Stimulated activated naive CD8-positive, alpha-beta T cell treated with anti-CD3 and anti-CD28 coated beads, Interleukin-15, Interleukin-2, amounts not matched to agents 100 U/mL and 50 U/mL, for 24 hours (primary cell): ENCODE measurements at places on chromosomes 3 and 15.

DNA sequence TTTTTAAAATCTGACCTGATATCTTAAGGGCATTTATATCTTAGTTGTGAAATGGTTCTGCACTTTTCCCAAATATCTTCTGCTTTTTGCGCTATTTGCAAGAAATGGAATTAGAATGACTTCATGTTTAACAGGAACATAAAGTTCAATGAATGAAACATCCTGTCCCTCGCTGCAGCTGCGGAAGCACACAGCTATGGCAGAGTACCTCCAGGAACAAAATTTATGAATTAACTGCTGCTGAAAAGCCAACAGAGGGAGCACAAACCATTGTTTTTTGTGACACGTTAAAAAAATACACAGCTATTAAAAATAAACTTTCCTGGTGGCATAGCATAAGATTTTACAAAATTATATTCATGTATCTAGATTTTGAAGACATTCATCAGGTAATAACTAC lies 404.4 kb upstream of the MDFIC2 start:
- no peak for DNase-seq

- DNase-seq, result peak; percentile 41
Observed at GRCh38 chr3:161274691-161275298, 53.7 kb downstream of the NMD3 start.

DNA sequence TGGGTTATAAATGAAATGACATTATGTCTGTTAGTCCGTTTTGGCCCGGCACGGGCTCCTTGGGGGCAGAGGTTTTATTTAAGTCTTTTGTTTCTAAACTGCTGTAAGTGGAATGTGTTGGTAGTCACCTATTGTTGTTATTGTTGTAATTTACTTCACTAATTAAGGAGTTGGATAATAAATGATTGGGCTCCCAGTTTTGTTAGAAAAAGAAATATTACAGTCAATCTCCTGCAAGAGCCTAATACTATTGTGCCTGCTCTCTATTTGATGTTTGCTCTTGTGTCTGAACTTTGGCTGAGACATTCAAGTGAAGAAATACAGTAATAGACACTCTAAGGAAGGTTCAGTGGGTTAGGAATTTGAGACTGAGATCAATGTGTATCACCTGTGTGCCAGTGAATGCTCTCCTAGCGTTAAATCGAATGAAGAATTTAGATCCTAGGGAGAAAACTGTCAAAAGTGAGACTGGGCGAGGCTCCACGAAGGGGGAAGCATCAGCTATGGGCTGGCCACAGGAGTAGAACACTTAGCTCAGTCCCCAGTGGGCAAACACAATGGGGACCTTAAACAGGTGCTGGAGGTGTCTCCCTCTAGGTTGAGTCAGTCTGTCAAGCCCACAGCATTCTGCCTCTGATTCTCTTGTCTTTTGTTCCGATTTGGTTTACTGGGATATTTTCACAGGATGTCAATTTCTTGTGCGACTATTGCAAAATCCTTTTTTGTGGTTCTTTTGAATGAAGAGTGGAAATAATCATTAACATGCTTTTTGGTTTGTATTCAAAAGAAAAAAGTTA lies 1.2 kb downstream of the ROBO2 start:
- no peak for DNase-seq

DNA sequence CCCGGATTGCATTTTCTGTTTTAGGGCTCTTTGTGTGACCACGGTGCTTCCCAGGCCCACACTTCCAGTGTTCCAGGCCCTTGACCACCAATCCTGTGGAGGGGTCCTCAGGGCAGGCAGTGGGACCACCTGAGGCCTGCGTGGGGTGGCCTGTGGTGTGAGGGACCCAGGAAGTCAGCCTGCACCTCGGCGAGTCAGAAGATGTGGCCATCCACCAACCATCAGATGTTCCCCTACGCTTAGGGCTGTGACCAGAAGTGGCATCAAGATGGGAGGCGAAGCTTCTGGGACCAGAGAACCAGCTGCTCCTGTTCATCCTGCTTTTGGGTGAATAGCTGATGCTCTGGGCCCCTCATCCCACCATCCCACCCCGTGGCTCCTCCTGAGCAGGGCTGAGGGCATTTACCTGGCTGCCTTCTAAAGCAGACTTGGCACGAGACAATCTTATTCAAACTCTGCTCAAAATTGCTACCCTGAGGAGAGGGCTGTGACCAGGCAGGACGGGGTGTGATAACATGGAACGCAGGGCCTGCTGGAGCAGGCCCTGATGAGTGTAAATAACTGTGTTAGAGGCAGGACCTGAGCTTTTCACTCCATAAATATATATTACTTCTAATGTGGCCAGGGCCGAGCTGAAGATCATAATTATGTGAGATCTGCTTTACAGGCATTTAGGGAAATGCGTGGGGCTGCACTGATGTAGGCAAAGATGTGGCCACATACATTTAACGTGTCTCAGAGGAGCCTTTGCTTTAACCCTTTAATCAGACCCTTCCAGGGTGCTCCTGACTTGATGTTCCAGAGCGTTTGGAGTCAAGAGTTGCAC lies 28.8 kb downstream of the SMAD3 start:
- no peak for DNase-seq

DNA sequence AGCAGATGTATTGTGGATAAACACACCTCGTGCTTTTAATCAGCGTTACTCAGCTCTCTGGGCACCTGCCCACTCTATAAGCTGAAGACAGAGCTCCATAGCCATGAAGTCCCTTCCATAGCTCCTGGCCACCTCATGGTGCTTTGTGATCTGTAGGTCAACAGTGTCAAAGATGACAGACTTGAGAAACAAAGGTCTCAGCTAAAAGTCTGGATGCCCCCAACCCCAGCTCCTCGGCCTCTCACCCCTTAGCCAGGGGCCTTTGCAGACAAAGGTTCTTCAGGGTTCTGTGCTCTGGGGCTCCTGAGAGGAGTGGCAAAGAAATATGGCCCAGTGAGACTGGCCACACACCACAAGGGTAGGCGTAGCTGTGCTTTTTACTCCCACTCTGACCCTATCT lies 168.6 kb downstream of the KLF13 start:
- DNase-seq, result no peak

DNA sequence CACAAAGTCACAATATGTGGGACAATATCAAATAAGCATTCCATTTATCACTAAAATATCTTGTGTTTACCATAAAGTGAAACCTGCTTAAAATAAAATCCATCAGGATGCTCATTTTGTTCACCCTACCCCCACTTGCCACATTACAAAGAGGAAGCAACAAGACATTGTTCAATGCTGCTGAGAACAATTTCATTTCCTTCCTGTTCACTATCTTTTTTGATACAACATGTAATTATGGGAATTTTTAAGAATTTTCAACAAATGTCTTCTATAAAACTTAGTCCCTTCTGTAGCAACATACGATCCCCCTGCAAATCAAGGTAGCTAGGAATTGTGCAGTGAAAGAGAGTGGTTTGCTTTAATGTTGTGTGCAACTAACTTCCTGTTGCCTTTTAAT lies 34.9 kb upstream of the GPR160 start:
- no peak for DNase-seq

DNA sequence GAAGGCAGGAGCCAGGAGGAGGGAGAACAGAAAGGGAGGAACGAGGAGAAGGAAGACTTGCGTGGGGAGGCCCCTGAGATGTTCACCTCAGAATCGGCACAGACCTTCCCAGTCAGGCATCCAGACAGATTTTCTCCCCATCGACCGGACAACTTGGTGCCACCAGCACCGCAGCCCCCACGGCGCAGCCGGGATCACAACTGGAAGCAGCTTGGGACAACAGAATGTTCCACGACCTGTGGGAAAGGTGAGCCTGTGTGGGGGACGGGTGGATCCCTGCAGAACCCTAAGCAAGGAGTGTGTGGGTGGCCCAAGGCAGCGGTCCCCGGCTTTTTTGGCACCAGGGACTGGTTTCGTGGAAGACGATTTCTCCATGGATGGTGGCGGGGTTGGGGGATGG lies 72.6 kb upstream of the NR2E3 start:
- DNase-seq, result no peak

GRCh38 chr3:77599948-77600347 lies 560.0 kb downstream of the ROBO2 start:
- no peak for DNase-seq

DNA sequence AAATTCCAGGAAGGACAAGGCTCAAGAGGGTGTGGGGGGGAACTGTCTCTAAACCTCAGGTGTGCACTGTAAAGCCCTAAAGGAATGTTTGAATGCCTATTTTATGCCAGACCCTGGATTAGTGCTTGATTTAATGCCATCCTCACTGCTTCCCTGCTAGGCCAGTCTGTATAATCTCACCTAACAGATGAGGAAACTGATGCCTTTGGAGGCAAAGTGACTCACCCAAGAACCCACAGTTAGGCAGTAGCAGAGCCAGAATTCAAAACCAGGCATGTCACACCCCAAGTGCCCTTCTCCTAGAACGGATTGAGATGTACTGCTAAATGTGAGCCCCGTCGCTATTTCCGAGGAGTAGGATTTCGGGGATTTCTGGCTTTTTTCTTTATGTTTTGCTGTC lies 7.8 kb downstream of the CAMK1 start:
- DNase-seq, result no peak

DNA sequence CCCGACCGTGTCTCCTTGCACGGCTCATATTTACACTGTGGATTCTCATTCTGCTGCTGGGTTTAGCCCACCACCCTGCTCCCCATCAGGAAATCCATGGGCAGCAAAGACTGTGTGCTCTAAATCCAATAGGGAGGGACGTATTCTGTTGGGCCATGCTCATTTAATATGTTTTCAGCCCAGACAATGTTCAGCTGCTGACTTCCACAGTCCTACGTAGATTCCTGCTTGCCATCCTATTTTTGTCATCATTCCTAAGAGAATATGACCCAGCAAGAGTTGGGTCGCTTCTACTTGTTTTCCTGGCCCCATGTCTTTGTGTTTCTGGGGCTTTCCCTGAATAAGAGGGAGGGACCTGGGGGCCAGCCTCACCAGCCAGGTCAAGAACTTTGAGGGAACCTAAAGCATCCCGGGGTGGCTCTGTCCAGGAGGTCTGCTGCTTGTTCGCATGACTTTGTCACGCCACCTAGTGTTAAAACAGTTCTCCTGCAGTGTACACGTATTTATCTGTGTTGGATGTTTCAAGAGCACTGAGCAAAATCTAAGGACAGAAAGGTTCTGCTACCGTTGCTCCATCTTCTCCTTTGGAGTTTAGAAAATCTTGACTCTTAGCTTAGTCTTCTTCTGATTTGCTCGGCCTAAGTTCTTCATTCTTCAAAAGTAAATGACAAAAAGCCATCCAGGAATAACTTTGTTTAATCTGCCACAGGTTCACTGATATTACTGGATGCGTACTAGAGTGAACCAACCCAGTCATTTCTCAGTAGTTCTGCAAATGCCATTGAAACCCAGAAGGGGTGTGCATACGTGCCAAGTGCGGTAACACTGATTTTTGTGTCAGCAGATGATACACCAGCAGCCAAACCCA lies 79.8 kb upstream of the NR2E3 start:
- peak; percentile 20 for DNase-seq

DNA sequence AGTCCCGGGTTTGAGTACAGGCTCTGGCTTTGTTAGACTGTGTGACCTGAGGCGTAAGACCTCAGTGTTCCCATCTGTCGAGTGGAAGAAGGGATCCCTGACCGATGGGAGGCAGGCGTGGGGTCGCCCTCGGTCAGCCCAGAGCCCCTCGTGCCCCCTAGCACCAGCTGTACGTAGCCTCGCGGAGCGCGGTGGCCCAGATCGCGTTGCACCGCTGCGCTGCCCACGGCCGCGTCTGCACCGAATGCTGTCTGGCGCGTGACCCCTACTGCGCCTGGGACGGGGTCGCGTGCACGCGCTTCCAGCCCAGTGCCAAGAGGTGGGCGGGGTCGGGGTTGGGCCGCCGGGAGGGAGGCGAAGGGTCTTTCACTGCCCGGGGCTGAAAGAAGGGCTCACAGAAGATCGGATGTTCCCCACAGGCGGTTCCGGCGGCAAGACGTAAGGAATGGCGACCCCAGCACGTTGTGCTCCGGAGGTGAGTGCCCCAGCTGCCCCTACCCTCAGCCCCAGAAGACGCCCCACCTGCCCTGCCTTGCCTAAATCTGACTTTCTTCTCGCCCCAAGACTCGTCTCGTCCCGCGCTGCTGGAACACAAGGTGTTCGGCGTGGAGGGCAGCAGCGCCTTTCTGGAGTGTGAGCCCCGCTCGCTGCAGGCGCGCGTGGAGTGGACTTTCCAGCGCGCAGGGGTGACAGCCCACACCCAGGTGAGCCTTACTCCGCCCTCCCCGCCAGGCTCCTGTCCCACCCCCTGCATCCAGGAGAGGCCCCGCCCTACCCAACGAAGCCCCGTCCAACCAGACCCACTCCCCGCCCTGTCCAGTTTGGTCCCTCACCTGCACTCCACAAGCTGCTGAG lies 3.5 kb upstream of the LSMEM2 start:
- DNase-seq, result no peak

- DNase-seq, result no peak
Observed at GRCh38 chr15:73295630-73296286, 73.0 kb downstream of the HCN4 start.

GRCh38 chr3:143366672-143367071 lies 247.1 kb downstream of the CHST2 start:
- DNase-seq, result no peak

GRCh38 chr3:155131104-155131503 lies 51.0 kb downstream of the MME start:
- no peak for DNase-seq
